ENCODE measurements at places on chromosomes 13 and 19. TPM values are rescaled to one million over a fixed set of nuclear protein-coding genes. Genes with fewer than 3 reads are reported as not detected.

Gene SLC6A16
- total RNA-seq, result 1.3 TPM

Gene PROZ
- total RNA-seq, result not detected

Gene PEAK3
- total RNA-seq, result not detected

Gene IGFL3
- total RNA-seq, result not detected

Gene F10
- not detected for total RNA-seq

Gene CLASRP
- total RNA-seq, result 22.2 TPM

Gene ZNF324B
- 8.8 TPM for total RNA-seq

Gene HDGFL2
- 57.0 TPM for total RNA-seq

Gene ATP4A
- not detected for total RNA-seq

Gene NPAS1
- total RNA-seq, result not detected

Gene DUXA
- not detected for total RNA-seq

Gene ZNF681
- total RNA-seq, result 1.1 TPM

Gene FAM124A
- total RNA-seq, result 23.3 TPM
